ENCODE measurements at places on chromosomes 12 and 14.

DNA sequence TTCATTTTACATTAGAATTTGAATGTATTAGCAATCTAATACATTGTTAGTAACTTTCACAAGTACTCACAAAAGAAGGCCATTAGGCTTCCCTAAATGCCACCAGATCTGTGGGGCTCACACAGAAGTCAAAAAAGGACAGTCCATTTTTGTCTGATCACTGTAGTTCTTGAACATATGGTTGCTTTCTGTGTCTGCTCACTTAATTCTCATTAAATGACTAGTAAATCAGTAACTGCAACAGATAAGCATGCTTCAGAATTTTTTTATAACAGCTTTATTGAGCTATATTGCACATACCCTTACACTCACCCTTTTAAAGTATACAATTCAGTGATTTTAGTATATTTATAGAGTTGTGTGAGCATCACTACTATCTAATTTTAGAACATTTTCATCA lies 71.4 kb downstream of the DENND5B start:
- DNase-seq: no peak

- no peak for DNase-seq
Measured at GRCh38 chr12:130563323-130563722, 152.8 kb downstream of the RIMBP2 start.

DNA sequence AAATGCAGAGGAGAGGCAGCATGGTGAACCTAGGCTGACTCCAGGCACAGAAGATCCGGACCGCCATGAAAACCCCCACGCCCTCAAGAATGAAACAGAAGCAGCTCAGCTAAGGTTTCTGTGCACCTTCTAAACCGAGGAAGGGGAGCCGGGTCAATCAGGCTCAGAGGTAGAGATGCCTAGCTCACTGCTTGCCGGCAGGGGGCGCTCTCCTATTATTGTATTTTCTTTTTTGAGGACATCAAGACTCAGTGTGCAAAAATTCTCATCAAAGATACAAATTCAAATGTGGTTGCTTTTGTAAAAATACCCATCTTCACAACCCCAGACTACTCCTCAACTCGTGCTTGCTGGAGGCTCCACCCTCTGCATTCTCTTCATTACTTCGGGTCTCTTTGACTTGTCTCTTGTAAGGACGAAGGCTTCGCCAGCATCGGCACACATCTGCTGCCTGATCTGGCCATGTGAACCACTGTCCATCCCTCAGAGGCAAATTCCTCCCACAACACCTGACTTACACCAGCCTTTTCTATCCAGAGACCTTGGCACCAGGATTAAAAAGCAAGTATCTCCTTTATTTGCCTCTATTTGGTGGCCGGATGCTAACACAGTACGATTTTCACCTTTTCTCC lies 33.4 kb upstream of the RNASE3 start:
- peak; percentile 72 for DNase-seq

DNA sequence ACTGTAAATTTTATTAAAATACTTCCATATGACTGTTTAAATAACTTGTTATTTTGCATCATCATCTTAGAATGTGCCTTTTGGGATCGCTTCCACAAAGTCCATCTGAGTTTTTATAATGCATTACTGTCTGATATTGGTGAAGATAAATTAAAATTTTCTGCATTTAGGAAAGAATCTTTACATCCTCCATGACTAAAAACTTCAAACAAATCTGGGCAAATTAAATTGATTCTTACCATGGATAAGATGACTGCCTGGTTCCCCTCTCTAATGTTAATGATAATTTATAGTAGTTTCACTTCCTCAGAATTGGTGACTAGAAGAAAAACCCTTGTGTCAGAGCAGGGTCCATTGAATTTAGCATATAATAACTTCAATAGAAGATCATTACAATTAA lies 94.7 kb upstream of the SLC38A4 start:
- DNase-seq: no peak

DNA sequence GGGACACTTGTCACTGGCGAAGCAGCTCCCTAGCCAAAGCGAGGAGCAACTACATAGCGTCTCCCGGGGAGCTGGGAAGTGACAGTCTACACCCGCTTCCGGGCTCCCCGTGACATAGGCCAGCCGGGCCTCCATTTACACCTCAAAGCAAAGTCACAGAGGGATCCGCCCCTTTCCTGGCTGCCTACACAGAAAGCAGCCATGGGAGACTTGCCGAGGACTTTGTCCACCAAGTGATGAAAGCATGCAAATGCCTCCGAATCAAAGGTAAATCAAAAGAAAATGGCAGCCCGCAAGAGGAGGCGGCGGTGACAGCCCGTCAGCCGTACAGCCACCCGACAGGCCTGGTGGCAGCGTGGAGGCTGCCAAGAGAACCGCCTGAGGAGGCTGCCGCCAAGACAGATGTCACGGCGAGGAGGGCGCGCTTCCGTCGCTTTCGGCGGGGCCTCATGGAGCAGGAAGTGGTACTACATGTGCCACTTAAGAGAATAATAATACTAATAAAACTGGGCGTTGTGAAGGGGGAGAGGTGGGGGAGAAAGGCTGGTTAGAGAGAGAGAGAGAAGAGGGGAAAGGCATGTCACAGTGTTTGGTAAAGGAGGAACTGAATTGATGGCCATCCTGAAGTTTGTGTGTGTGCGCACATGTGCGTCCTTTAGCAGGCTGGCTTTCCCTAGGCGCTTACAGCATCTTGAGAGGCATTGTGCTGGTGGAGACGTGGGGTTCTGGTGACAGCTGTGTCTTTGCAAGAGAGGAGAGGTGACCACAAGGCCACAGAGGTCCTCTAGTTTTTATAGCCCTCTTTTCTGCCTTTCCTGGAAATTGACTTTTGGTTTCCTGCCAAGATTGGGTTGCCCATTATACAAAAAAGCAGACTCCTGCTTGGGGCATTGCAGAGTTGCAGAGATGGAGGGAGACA lies 661.7 kb downstream of the VRK1 start:
- no peak for DNase-seq

DNA sequence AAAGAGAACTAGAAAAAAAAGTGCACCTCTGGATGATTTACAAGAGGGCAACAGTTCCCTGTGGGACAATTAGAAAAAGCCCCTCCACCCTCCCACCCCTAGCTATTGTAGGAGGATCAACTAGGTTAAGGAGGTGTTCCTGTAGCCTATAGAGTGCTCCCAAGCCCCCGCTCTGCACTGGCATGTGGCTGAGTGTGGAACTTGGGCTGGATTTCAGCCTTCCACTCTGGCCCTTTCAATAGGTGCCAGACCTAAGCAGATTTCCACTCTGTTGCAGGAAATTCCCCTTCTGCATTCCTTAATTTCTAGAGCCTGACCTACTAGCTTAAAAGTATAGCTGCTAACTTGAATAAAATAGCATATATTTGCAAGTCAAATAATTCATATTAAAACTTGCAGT lies 2.8 kb downstream of the NFATC4 start:
- DNase-seq: no peak

DNA sequence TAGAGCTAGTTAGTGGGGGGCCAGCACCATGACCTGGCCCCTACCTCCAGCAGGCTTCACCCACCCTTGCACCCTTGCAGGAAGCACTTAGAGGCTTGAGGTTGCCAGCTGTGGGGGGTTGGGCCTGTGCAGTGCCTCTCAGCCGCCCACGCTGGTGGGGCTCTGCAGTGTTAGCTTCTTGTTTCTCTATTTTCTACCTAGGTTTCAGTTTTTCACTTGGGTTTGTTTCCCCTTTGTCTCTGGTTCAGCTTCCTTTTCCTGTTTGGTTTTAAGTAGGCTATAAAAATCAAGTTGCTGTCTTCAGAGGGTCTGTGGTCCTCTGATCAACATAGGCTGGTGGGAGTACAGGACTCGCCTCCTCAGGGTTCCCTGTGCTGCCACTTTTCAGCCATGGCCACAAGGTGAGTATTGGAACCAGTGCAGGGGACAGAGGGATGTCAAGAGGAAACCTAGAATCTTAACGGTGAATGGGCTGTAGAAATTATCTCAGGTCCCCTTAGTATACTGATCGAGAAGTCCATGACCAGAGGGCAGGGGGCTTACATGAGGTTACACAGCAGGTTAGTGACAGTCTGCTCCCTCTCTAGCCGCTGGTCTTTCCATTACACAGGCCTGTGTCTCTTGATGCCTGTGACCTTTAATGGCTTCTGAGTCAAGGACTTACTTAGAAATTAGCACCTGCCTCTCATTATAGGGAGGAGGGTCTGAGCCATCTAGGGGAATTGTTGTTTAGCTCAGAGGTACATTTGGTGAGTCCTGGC lies at the start of gene EVL:
TSS of gene EVL (plus strand) at position 312 of the 761 bp plus-strand sequence. CDS start at position 391, 79 bp downstream.
- DNase-seq: no peak

DNA sequence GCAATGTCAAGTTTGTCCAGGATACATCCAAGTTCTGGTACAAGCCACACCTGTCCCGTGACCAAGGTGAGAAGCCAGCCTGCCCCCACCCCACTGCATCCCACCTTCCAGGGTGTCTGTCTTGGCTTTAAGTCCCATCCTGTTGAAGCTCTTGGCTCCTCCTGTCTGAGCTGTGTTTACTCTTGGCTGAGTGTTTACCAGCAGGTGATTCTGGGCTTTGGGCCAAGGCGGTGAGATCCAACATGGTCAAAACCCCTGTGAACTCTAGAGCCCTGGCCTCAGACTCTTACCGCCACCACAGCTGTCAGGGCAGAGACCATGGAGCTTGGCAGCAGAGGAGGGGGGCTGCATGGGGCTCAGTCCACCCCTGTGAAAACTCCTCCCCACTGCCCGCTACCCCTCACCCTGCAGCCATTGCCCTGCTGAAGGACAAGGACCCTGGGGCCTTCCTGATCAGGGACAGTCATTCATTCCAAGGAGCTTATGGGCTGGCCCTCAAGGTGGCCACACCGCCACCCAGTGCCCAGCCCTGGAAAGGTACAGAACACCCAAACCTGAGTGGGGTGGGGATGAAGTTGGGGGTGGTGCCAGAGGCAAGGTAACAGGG lies 11.6 kb downstream of the TNS2 start:
- no peak for DNase-seq

GRCh38 chr14:39841088-39841487 lies 408.9 kb upstream of the FBXO33 start:
- no peak for DNase-seq

GRCh38 chr14:22824711-22825359 lies 4.9 kb upstream of the MRPL52 start:
- DNase-seq: peak; percentile 80

DNA sequence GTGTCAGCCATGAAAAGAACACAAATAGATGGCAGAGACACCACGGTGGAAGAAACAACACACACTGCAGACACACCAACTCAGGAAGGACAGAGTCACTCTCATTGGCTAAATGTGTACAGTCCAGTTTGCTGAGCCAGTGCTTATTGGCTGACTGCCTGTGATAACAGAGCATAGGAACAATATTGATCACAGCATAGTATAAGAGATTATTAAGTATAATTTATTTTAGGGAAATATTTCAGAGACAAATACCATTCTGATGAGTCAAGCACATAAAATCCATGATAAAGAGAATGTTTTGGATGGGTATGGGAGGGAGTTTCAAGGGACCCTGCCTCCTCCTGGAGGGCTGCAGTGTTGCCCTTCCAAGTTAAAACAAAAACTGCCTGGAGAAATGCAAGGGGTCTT lies 50.9 kb downstream of the BTG1 start:
- peak; percentile 17 for DNase-seq

GRCh38 chr12:40752011-40752410 lies 59.8 kb downstream of the CNTN1 start:
- no peak for DNase-seq

- DNase-seq: peak; percentile 33
Measured at GRCh38 chr12:46676797-46677520, 148.8 kb downstream of the SLC38A4 start.

- no peak for DNase-seq
Measured at GRCh38 chr12:96902076-96902475, 5.0 kb upstream of the NEDD1 start.

GRCh38 chr12:25960961-25961360 lies 2.5 kb downstream of the RASSF8 start:
- DNase-seq: no peak

- DNase-seq: no peak
Measured at GRCh38 chr12:93704122-93704521, 26.9 kb downstream of the CRADD start.

GRCh38 chr12:82931349-82932116 lies 244.8 kb downstream of the TMTC2 start:
- no peak for DNase-seq

DNA sequence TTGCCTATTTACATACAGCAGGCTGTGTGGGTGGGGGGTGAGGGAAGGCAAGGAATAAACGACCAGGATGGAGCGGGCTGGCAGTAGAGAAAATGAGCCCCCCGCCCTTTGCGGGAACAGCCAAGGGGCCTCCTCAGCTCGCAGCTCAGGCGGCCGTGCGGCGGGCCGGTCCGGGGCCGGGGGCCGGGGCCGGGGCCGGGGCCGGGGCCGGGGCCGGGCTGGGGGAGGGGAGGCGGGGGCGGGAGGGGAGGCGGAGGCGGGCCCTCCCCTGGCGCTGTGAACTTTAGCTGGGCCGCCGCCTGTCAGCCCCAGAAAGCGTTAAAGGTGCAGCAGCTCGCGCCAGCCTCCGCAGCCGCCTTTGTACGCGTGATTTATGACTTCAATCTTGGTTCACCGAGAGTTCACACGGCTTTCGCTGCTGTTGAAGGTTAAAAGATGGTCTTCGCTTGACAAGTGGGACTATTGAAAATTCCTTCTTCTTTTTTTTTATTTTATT lies 28.8 kb downstream of the HOXC4 start:
- no peak for DNase-seq

GRCh38 chr12:13571035-13571434 lies 374.5 kb downstream of the EMP1 start:
- DNase-seq: no peak

GRCh38 chr12:63440048-63440447 lies 228.2 kb downstream of the DPY19L2 start:
- no peak for DNase-seq

GRCh38 chr12:43407816-43408645 lies 144.0 kb downstream of the ADAMTS20 start:
- peak; percentile 7 for DNase-seq

DNA sequence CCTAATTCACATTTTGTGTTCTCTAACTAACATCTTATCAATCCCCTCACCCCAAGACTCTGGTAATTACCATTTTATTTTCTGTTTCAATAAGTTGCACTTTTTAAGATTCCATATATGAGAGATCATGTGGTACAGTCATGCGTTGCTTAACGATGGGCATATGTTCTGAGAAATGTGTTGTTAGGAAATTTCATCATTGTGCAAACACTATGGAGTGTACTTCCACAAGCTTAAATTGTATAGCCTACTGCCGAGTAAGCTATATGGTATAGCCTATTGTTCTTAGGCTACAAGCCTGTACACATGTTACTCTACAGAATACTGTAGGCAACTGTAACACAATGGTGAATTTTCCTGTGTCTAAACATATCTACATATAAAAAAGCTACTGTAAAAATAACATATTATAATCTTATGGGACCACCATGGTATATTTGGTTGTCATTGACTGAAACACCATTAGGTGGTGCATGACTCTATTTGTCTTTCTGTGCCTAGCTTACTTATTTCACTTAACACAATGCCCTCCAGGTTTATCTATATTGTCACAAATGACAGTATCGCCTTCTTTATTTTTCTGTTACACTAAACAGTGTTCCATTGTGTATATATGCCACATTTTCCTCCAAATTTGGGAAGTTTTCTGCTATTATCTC lies 473.4 kb upstream of the LMO3 start:
- DNase-seq: no peak

- DNase-seq: no peak
Measured at GRCh38 chr12:92408072-92408900, 262.6 kb upstream of the BTG1 start.
